Stimulated activated CD8-positive, alpha-beta memory T cell treated with anti-CD3 and anti-CD28 coated beads, Interleukin-15, amount 100 ng/mL, for 1 hour (primary cell): ENCODE measurements at places on chromosomes 5 and 9.

DNA sequence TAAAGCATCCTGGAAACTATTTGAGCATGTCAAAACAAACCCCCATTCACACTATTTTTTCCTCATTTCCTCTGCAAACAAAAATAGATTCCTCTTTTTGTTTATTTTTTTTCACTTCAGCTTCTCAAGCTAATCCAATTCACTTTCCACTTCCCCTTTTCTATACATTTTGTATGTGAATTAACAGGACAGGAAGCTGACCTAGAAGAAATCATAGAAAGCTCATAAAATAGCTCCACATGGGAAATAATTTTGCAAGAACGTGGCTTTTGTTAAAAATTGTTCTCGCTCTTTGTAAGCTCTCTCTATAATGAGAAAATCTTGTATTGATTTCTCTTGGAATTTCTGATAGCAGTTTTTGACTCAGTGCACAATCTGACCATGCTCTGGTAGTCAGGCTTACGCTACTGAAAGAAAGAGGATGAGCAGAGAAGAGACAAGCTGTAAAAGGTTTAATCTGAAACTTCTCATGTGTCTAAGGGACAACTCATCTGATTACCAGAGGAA, 215.8 kb downstream of the ADAMTS12 start:
- DNase-seq: no peak

DNA sequence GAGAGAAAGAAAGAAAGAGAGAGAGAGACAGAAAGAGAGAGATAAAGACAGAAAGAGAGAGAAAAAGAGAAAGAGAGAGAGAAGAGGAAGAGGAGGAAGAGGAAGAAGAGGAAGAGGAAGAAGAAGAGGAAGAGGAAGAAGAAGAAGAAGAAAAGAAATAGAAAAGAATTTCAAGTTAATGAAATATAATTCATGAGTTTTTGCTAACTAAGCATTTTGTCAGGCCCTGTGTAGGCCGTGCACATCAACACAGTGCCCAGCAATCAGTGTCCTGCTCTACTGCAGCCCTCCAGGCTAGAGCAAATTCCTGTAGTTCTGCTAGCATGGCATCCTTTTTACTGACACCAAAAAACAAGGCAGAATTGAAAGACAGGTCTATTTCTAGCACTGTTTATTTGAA, 62.1 kb downstream of the PLPP1 start:
- DNase-seq: no peak

DNA sequence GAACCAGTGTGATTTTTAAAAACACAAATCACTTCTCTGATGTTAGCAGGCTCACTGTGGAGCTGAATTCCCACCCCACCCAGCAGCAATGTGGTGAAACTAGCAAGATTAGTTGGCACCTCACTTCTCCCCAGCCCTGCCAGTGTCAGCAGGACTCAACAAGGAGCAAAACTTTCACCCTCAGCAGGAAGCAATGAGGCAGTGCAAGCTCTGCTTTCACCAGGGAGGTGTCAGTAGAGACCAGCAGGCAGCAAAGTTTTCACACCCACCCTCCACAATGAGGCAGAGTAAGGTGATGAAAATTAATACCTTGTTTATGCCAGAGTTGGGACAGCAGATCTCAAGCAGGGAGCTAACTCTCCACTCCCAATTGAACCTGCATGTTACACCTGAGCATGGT, 565.0 kb downstream of the CETN3 start:
- DNase-seq: no peak

- DNase-seq: no peak
Measured at GRCh38 chr9:4303006-4303405, 3.1 kb upstream of the GLIS3 start.

DNA sequence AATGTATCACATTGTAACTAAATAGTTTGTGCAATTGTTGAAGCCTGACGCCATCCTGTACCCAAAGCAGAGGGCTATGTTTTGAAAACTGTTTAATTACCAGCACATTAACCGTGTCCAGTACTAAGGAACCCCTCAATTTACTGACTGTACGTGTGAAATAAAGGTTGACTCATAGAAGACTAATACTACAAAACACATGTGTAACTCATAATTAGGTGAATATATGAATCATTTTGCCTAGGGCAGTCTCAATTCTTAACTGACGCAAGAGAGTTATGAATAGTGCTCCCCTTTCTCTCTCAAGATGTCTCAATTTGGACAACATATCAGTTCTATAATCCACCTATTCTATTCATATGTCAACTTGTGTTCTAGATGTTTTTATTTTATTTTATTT, 558.4 kb downstream of the PRDM9 start:
- no peak for DNase-seq

DNA sequence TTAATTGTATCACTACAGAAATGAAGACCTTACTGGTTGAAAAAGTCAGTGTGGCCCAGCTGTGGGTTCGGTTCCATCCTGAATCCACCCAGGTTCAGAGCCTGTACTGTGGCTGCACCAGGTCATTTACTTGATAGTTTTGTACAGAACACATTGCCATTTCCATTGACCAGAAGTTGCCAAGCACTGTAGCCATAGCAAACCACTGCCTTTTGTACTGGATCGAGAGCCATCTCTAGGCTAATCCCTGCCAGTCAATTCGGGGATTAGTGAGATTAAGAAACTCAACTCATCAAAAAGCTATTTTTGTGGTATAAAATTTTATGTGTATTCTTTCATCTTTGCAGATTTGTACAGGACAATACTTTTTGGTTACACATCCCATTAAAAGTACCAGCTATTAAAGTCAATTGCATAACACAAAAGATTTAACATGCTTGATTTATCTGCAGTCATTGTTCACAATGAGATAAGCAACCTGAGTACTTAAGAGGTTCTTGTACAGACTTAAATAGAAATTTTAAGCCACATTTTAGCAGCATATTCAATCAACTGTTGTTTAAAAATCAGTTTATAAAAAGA, 108.5 kb upstream of the OTULINL start:
- DNase-seq: no peak

DNA sequence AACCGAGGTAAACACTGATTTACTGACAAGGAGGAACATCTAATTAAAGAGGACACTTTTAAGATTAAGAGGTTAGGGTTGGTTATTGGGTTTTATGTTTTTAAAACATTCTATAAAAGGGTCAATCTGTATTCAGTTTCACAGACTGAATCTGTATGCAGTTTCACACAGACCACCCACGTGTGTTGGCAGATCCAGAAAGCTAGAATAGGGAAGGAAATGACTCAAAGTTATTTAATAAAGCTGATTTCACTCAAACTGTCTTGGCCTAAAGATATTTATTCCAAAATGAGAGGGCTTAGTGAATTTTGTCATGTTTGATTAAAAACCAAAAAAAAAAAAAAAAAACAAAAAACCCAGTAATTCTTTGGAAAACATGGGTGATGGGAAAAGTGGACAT, 140.2 kb downstream of the SLC24A2 start:
- no peak for DNase-seq

DNA sequence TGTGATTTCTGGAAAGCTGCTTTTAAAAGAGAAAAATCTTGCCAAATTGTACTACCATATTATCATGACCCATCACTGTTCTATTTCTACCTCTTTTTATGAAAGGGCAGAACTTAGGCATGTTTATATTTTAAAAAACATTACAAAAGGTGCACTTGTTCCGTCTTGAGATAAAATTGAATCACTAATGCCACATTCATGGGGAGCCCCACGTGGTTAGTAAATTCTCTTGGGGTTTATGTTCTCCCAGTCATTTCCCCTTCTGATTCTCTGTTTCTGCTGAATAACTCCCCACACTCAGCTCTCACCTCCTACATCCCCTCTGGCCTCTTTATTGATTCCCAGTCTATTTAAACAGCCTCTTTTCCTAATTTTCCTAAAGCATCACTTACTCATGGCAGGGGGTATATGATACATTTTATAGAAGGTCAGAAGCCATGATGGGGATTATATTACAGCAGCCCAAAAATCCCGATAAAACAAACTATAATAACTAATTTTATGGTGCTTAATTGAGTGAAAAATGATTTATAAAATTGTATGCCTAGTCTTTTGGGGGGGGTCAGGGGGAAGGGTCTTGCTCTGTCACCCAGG, 19.7 kb upstream of the VLDLR start:
- no peak for DNase-seq

- no peak for DNase-seq
Measured at GRCh38 chr9:38423973-38424843, at the start of gene IGFBPL1. Gene IGFBPL1, minus strand, starts transcription at chr9:38424454. Its CDS starts 30 bp downstream, at chr9:38424424.

DNA sequence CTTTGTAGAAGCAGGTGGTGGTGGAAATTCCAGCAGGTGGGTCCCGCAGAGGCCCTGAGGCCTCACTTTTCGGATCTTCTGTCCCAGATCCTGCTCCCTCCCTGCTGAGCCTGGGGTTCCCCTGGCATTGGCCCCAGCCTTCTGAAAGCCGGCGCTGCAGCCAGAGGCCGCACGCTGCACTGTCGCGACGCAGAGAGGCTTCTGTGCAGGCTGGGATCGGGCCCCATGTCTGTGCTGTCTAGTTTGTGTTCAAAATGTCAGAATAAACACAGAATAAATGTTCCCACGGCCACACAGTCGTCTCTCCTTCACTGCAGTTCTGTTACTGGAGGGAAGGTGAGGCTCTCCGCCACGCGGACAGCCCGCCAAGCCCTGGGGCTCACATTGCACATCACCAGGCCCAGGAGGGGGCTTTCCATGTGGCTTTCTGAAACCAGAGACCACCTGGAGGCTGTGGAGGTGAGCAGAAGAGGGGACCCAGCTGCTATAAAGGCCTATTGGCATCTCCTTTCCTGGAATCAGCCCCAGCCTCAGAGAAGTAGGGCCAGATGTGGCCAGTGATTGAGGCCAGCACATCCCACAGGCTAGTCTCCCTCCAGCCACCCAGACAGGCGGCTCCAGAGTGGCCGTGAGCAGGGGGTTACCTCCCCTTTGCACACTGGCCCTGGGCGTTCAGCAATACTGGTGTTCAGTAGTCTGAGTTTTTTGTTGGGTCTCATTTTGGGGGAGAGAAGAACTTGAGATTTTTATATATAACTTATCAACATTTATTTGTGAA, 46.5 kb downstream of the USP20 start:
- no peak for DNase-seq

DNA sequence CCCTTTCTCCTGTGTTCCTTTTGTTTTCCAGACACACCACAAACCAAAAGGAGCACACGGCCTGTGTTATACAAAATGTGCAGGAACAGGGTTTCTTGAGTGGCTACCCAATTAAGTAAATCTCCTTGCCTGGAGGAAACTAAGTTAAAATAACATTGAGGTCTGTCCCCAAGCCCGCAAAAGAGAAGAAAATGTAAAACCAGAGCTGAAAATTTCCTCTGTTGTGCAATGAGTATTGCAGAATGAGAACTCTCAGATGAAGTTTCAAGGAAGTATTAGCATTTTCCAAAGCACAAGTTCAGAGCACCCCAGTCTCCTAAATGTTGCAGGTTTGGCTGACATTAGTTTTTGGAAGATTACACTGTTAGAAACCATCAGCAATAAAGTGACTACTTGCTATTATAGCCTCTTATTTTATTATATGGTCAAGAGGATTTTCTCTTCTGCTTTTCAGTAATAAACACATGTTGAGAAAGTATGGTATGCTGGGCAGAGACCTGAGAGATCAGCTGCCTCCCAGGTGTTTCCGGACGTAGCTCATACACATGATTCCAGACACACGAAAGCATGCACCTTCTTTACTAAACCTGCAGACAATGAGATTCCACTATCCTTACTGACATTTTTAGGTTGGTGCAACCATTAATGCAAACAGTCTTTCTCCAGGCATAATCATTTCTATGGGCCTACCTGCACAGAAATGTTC, 161.3 kb downstream of the SNCAIP start:
- no peak for DNase-seq

DNA sequence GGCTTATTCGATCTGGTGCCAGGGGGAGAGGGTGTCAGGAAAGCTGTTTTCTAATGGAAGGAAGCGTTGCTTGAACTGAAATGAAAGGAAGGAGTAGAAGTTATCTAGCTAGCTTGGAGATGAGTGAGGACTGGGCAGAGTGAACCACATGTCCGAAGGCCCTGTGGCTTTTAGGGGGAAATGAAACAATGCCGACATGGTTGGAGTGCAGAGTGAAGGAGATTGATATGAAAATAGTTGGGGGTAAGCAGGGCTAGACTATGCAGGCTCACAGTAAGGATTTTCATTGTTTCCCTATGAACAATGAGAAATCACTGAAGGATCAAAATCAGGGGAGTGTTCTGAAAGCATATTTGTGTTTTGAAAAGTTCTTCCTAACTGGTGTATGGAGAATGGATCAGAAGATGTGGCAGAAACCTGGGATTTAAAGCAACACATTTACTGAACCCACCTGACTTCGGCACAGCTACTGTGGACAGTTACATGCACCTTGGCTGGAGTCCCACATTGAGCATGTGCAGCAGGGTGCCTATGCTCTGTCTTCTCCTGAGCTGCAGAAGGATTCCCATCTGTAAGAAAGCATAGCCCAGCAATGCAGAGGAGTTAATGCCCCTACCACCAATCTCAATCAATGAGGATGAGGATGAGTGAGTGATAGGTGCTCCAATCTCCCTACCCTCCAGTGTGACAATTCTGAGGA, 144.4 kb upstream of the TBCA start:
- DNase-seq: no peak

- no peak for DNase-seq
Measured at GRCh38 chr5:81971111-81971711, 612 bp upstream of the ATG10 start.

DNA sequence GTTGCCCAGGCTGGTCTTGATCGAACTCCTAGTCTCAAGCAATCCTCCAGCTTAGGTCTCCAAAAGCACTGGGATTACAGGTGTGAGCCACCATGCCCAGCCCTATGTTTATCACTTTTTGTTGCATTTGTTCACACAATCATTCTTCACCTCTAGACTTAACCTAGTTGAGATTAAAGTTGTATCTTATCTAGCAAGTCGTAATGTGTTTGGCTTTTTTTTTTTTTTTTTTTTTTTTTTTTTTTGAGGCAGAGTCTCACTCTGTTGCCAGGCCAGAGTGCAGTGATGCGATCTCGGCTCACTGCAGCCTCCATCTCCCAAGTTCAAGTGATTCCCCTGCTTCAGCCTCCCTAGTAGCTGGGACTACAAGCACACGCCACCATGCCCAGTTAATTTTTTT, 90.2 kb upstream of the C9orf72 start:
- DNase-seq: no peak

- DNase-seq: no peak
Measured at GRCh38 chr9:121498487-121499176, 1.0 kb downstream of the GGTA1 start.

DNA sequence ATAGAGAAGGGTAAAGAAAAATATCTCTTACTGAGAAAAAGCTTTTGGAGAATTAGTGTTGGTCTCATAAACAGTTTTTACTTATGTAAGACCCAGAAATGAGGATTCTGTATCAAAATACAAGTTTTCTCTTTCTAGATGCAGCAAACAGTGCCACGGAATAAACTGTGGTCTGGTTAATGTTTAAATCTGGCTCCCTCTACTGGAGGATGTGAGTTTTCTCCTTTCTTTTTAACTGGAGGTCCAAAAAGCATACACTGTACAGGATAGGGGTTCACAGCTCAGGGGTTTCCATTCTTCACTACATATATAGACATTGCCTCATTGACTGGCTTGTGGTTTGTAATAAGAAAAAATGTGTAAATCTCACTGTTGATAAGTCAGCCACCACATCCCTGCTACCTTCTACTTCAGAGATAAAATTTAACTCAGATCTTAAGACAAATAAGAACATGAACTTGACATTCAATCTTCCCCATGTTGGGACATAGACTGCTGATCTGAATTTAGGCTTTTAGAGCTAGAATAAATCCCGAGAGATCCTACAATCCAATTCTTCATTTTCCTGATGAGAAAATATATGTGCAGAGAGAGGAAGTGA, 98.9 kb downstream of the CFAP95 start:
- DNase-seq: no peak
